Activated CD8-positive, alpha-beta memory T cell treated with anti-CD3 and anti-CD28 coated beads for 4 hours (primary cell): ENCODE measurements at places on chromosomes 2 and 18.

GRCh38 chr18:67367540-67367939 is 149.0 kb downstream of the DSEL start:
- DNase-seq, result no peak

GRCh38 chr2:212427638-212428037 is 111.0 kb downstream of the ERBB4 start:
- DNase-seq, result no peak

DNA sequence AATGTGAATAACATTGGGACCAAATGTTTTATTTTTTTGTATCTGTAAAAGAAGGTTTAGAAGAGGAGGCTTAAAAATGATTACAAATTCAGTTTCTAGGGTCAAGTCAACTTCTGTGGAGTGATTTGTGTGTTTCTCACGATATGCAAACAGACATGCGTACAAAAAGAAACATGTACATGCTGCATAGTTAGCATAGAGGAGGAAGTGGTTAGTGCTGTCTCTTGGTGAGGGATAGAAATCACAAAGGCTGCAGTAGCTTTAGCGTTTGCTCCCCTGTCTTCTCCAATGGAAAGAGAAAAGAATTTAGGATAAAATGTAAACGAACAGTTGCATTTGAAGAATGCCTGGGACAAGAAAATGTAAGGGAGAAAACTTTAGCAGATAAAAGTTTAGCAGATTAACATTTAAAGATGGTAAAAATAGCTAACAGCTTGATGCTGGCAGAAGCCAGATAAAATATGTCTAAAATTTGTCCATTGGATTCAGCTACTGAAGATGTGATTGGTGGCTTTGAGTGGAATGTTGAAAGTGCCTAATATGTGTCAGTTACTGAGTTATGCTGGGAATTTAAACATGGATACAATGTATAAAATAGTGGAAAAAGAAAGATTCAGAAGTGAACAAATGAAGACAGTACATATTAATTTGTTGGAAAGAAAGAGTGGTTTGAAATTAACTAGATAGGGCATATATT is 44.9 kb downstream of the MALT1 start:
- no peak for DNase-seq

DNA sequence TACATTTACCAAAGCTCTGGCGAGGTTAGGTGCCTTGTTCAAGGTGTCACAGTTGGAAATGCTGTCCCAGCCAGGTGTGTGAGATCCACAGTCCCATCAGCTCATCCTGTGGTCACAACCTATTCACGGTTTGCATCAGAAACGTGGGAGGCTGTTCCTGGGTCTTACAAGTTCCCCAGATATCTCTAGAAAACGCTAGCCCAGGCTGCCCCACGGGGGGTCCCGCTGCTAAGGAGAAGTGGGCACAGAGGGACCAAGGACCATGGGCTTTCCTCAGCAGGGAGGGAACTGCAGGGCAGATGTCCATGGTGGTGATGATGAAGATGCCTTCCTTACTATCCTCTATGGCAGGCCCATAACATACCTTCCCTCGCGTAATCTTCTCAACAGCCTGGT is 649 bp downstream of the FECH start:
- DNase-seq, result no peak

- no peak for DNase-seq
Measured at GRCh38 chr2:60710707-60711106, 45.4 kb upstream of the PAPOLG start.

- DNase-seq, result no peak
Measured at GRCh38 chr2:189466656-189467055, 25.4 kb downstream of the WDR75 start.

DNA sequence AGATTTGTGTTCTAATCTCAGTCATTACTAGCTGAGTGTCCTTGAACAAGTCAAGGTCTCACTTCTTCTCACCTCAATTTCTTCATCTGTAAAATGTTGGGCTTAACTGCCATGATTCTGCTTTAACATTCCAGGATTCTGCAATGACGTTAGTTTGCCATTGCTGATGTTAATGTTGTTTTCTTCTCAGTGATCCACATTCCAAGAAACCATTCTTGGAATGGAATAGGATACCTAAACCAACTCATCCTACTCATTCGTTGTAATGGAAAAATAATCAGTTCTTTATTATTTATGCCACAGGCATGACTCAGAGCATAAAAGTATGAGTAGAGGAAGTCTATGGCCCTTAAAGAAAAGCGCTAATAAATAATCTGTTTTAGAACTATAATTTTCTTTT is 140.2 kb upstream of the ETAA1 start:
- DNase-seq, result no peak

DNA sequence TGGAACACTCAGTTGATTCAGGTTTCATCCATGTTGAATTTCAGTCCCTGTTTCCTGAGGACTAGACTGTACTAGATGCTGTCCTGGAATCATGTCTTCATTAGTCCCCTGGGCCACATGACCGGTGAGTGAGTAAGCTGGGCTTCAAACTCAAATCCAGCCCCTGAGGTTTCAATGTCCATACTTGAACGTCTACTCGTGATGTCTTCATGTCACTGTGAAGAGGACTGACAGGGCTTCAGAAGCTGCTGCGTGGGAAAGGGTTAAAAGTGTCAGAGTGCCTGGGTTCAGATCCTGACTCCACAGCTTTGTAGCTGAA is 101.2 kb downstream of the CDK15 start:
- no peak for DNase-seq

- no peak for DNase-seq
Measured at GRCh38 chr18:11167778-11168177, 18.4 kb upstream of the PIEZO2 start.

GRCh38 chr2:191811807-191812602 is 34.9 kb downstream of the CAVIN2 start:
- DNase-seq, result no peak

DNA sequence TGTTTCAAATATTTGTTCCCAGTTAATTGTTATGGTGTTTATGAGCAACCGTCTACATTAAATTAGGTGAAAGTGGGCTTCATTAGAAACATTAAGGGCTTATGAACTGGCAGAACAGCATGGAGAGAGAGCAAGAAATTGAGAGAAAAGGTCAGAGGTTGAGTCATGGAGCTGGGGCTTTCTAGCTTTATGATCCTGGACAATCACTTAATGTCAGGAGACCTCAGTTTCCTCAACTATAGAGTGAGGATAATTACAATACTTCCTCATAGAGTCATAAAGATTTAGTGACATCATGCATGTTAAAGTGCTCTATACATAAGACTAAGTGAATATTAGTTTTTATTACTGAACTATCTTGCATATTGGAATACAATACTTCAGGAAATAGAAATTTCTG is 83.9 kb downstream of the PLCL1 start:
- DNase-seq, result no peak

GRCh38 chr2:104408266-104408665 is 445.6 kb upstream of the POU3F3 start:
- no peak for DNase-seq

DNA sequence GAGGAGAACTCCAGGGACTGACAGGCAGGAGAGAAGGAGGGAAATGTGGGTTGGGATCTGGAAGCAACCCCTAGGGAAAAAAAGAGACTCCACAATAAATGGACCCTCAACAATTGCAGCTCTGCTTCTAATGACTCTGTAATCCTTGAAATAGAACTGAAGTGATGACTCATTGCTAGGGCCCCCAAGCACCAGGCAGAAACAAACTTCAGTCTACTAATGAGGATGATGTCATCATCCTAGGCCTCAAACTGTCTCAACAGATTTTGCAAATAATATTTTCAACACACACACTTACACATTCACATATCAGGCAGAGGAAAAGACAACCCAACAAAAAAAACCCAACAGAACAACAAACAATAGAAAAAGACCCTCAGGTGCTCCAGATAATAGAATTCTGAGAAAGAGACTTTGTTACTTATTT is 143.3 kb downstream of the HDAC4 start:
- no peak for DNase-seq

DNA sequence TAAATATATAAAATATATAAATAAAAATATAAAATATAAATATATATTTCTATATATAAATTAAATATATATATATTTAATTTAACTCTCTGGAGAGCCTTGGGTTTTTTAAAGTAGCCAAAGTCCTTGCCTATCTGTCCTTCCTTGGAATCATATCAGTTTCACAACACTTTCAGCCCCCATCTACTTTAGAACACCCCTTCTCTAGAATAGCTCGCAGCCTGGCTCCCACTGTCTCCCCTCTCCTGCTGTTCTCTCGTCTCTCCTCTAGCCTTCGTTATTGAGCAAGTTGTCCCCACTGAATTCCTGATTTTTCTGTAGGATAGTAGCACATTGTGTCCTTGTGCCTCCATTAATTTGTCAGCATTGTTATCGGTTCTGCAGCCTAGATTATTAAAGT is 677.0 kb downstream of the RNF144A start:
- no peak for DNase-seq

GRCh38 chr2:101974663-101975062 is 17.1 kb upstream of the IL1R2 start:
- no peak for DNase-seq

GRCh38 chr2:136019306-136019705 is 33.9 kb upstream of the DARS1 start:
- DNase-seq, result no peak

DNA sequence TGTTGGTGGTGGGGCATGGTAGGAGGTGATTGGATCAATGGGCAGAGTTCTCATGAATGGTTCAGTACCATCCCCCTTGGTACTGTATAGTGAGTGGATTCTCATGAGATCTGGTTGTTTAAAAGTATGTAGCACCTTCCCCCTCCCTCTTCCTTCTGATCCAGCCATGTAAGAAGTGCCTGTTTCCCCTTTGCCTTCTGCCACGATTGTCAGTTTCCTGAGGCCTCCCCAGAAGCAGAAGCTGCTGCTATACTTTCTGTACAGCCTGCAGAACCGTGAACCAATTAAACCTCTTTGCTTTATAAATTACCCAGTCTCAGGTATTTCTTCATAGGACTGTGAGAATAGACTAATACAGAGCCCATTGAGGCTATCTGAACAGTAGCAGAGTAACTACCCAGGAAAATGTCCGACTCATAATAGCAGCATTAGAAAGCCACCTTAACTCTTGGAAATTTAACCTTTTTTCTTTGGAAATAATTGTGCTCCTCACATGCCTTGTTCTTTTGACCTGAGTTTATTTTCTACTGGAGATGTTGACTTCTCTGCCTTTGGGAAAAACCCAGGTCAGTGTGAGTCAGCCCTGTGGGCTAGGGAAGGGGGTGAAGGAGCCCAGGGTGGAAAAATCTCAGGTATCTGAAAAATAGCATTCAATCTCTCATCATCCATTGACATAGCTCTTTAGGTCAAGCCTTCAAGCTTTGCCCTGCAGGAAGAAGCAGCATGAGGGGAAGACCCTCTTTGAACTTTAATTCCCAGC is 18.1 kb downstream of the CYP1B1 start:
- no peak for DNase-seq

DNA sequence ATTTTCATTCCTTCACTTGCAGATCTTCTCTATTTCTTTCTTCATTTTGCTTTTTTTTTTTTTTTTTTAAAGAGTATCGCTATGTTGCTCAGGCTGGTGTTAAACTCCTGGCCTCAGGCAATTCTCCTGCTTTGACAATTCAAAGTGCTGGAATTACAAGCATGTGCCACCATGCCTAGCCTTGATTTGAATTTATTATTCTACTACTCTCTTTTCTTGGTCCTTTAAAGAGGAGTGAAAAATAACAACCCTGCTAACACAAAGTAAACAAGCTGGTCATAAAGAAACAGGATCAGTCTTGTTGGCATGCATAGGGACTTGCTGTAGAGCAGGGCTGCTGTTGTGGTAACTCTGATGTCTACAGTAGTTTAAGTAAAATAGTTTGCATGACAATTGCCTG is 1615.3 kb upstream of the ZEB2 start:
- no peak for DNase-seq

DNA sequence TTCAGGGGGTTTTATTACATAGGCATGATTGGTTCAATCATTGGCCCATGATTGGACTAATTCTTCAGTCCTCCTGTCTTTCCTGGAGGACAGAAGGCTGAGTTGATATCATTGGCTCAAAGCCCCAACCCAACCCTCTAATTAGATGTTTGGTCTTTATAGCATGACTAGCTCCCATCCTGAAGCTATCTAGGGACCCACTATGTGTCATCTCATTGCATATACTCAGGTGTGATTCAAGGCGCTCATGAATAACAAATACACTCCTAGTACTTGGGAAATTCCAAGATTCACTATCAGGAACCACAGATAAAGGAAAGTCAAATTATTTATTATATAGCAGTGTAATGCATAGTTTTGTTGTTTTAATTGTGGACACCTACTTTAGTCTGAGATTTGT is 24.9 kb upstream of the NBEAL1 start:
- no peak for DNase-seq

GRCh38 chr2:75523313-75524275 is 37.1 kb downstream of the EVA1A start:
- no peak for DNase-seq

DNA sequence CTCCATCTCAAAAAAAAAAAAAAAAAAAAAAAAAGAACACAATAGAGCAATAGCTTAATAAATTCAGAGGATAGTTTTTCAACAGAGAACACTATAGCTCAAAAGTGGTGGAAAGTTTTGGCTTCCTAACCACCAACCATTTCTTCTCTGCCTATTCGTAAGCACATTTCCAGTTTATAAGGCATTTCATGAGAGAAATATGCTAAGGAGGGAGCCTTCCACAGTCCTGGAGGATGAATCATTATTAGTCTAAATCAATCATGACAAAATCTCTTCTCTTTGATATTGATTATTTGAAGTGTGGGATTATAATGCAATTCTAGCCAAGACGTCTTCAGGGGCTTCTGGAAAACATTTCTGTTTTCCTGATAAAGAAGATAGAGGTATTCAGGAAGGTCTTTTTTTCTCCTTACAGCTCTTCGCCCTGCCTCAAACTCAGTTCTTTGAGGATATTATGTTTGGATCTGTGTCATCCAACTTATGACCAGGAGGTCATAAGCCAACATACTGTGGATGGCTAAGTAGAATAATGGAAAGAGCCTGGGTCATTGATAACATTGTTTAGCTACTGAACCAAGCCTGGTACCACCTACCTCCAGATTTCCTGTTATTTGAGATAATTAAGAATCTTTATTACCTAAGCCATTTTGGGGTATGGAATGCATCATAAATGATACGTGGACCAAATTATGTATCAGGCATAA is 207.3 kb downstream of the TRIB2 start:
- no peak for DNase-seq

- DNase-seq, result no peak
Measured at GRCh38 chr2:187580462-187581124, 26.4 kb upstream of the TFPI start.

GRCh38 chr2:64487256-64488049 is 33.5 kb downstream of the LGALSL start:
- DNase-seq, result no peak

- no peak for DNase-seq
Measured at GRCh38 chr2:120741571-120742561, 6.2 kb downstream of the GLI2 start.

DNA sequence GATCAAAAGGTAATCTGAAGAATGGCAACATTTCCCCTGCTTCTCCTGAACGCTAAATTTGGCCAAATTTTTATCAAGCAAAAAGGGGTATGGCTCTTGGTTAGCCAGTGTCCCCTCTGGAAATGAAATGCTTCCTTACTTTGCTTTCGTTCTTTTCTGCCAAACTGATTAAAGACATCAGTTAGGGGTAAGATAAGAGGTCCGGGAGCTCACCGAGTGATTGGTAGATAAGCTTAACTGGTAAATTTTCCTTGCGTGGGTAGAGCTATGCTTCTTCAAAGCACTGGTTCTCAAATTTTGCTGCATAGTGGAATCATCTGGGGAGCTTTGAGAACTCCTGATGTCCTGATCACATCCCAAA is 62.7 kb upstream of the MAPRE2 start:
- no peak for DNase-seq

GRCh38 chr2:164678631-164679149 is 57.4 kb upstream of the GRB14 start:
- no peak for DNase-seq
